ENCODE measurements at places on chromosomes 3 and 15.

DNA sequence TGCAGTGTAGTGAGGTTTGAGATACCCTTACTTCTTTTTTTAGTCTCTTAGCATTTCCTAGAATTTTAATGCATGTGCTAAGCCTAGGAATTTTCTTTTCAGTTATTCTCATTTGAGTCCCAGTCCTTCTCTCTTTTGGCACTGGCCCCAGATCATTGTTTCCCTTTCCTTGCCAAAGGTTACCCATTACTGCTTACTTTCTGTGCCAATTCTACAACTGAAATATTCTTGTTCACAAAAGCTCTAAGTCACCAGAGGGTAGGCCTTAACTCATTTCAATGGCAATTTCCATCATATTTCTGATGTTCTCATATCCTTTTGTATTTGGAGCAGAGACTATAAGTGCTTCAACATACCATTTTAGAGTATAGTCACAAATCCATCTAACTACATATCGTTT is 199.6 kb upstream of the CBLB start:
- no peak for DNase-seq

DNA sequence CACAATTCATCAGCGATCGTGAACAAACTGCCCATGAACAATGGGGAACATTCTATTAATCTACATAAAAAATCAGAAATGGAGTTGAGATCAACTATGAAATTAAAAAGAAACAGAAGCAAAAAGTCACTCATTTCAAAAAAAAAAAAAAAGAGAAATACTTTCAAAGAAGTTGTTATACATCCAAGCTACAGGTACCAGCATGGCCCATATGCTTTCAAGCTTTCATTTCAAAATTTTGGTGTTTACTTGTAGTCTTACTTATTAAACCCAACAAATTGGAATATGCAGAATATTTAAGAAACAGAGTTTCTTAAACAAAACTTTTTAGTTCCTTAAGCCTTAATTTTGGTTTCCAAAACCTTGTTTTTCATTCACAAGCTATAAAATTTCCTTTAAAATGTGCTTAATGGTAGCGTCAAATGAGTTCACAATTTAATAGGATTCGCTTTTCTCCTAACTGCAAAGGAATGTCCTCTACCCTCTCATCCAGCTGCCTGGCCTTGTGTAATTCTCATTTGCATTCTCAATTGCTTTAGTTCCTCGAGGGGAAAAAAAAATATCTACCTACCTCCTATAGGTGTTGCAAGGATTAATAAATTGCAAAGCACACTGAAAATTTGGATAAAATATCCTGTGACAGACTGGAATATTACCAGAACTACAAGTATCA is 565.2 kb downstream of the ROBO1 start:
- DNase-seq, result no peak

DNA sequence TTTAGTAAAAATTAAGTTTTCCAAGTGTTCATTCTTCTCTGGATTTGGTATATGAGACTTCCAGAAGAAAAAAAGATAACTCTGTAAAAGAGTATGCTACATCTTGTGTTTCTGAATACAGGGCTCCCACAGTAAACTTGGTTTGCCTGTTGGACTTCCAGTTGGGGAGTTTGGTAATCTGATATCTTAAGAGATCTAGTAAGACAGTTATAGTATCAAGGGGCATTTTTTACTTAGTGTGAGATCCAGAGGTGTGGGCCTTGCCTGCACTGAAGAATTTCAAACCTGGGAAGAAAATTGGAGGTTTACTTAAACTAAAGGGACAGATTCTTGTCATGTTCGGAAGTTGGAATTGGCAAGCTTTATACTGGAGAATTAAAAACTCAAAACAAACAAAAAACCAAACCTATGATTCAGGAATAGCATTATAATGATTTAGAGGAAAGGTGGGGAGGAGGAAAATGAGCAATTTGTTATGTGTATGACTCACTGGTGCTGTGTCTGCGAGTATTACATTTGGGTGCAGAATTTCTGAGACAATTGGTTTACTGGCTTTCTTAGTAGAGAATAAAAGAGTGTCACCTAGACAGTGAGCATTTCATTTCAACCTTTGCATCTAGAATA is 58.9 kb upstream of the ULK4 start:
- DNase-seq, result no peak

- DNase-seq, result no peak
These were observed 39.5 kb downstream of the ISL2 start for GRCh38 chr15:76376029-76376428.

GRCh38 chr3:30551266-30551665 is 55.1 kb upstream of the TGFBR2 start:
- no peak for DNase-seq

- DNase-seq, result no peak
These were observed 23.0 kb downstream of the UBP1 start for GRCh38 chr3:33417066-33417673.

Data from NCI-H2029 (cell line).